Renal cortical epithelial cell (primary cell): ENCODE measurements at places on chromosomes 1 and 21. TPM values are rescaled to one million over a fixed set of nuclear protein-coding genes. Genes with fewer than 3 reads are reported as not detected.

DNA sequence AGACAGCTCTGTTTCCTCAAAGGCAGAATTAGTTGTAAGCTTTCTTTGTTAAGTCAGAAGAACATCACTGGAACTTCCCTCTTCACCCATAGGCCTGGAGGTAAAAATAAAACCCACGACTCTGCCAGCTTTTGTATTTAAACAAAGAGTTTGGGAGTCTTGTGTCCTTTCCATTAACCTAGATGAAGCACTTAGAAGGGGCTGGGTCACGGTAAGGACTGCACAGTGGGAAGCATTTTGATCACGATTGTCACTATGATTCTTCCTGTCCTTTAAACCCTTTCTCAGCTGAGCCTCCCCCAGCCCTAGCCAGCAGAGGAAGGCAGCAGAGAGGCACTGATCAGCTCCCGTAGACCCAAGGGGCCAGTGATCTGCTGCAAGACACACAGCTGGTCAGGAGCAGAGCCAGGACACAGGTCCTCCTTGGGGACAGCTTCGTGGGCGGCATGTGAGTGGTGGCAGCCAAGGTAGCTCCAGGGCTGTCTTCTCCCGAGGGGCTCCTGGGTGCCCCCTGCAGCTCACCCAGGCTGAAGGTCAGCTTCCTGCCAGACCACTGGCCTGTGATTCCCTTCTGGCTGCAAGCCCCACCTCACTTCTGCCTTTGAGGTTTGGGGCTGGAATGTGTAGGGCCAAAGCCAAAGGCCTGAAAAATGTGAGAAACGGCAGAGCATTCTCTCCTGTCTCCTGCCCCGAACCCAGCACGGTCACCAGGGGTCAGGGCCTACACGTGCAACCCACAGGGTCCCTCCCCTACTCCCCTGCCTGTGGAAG, 4.0 kb upstream of the LAPTM5 start:
- peak; percentile 25 for DNase-seq

DNA sequence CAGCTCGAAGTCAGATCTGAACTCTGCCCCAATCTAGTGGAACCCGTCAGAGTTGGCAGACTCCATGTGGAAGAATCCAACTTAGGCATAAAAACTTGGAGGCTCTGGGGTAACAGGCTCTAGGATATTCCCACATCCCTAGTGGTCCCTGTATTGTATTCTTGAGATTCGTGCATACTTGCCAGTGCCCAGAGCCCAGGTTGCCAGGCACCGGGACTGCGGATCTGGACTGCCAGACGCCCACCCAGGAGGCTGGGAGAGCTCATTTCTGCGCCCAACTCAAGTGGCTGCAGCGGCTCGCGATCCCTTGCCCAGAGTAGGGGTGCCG, 1.1 kb downstream of the GRIK1 start:
- no peak for DNase-seq

AQP10 gene
- not detected in 2 replicates for total RNA-seq

- DNase-seq: no peak
Observed at GRCh38 chr1:182682898-182683501, 1.4 kb downstream of the RGS8 start.

- peak; percentile 99 for DNase-seq
Observed at GRCh38 chr1:12604114-12604874, 13.7 kb downstream of the DHRS3 start.

FYB2 gene
- total RNA-seq: 0.05 TPM in 1 of 2 replicates, not detected in the other

TMEM269 gene
- total RNA-seq: not detected in 2 replicates

ADCY10 gene
- total RNA-seq: 0.25 TPM in 1 of 2 replicates, not detected in the other

DNA sequence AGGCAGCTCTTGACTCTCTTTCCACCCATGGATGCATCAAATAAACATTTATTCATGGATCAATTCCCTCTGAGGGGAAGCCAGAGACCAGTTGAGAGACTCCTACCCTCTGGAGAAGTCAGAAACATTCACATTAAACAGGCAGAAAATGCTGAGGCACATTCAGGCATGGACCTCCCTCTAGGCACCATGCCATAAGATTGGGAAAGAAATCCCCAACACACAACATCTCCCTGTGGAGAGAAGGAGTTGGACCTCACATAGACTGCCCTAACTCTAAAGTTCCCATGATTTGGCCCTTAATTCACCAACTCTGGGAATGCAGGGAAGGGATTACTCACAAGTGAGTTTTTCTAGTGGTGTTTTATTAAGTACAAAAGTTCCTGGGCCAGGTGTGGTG, 415.3 kb upstream of the C1orf87 start:
- peak; percentile 57 for DNase-seq

SLC22A15 gene
- total RNA-seq: 3.5 and 15.7 TPM in 2 replicates

GRCh38 chr21:23690316-23690715, 1917.0 kb downstream of the MRPL39 start:
- DNase-seq: no peak

DNA sequence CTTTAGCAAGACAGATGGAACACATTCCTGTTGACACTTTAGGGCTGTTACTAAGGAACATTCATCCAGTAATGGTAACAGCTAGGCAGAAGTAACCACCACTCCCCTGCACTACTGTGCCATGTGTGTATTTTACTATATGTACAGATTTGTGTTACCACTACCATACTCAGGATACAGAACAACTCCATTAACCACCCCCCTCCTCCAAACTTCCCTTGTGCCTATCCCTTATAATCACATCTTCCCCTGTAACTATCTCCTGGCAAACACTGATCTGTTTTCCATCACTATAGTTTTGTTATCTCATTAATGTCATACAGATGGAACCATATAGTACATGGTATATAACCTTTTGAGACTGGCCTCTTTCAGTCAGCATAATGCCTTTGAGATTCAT, 3.9 kb upstream of the POU2F1 start:
- DNase-seq: no peak

DNA sequence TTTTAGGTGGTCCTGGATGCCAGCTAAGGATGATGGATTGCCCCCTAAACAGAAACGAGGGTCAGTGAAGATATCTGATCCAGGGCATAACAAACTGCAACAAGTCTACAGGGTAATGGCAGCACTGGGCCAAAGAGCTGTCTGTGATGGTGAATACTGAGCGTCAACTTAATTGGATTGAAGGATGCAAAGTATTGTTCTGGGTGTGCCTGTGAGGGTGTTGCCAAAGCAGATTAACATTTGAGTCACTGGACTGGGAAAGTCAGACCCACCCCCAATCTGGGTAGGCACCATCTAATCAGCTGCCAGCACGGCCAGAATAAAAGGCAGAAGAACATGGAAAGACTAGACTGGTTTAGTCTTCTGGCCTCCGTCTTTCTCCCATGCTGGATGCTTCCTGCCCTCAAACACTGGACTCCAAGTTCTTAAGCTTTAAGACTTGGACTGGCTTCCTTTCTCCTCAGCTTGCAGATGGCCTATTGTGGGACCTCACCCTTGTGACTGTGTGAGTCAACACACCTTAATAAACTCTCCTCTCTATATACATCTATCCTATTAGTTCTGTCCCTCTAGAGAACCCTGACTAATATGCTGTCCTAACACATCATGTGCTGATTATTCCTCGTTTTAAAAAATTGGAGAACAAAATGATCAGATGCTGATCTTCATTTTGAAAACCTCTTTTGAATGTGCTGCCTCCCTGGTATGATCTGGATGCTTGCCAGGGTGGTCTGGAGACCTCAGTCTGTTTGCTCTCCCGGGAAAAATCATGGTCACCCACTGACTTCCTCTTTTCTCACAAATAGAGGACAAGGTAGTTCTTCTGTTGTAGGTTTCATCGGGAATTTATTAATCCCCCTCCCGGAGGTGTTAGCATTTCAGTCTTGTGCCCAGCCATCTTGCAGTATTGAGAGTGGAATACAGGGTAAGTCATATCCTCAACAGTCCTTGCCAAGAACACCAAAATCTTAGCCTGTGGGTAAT, 234.7 kb downstream of the SETD4 start:
- DNase-seq: no peak

DNA sequence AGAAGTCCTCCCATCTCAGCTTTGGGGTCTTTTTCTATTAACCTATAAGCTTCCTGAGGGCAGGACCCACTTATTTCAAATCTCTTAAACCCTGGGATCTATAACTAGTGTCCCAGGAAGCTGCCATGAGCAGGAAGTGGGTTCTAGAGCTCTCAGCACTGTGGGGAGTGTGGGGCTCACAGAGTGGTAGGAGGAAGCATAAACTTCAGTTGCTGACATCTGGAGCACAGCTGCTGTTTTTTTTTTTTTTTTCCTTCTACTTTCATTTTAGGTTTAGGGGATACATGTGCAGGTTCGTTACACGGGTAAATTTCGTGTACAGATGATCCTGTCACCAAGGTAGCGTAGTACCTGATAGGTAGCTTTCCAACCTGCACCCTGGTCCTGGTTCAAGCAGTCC, 59.3 kb downstream of the AK4 start:
- DNase-seq: no peak

DNA sequence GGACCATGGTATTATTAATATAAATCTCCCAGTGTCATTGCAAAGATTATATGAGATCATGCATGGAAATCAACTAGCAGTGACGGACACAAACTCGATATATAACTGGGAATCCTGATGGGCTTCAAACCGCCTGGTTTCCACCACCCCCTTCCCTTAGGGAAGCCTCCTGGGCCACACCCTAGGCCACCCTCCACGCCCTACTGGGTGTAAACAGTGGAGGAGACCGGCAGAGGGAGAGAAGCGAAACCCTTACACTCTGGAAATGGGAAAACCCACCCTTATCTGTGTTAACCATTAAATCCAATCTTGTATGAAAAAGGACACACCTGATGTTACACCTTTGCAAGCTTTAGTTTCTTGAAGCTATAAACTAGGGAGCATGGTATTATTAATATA, 595 bp upstream of the ZNHIT6 start:
- DNase-seq: no peak

GRCh38 chr1:8120693-8121260, 94.7 kb upstream of the ERRFI1 start:
- peak; percentile 71 for DNase-seq
